ENCODE measurements at places on chromosomes 12 and 14.

- DNase-seq: no peak
Measured at GRCh38 chr12:123715195-123715594, 3.0 kb downstream of the ATP6V0A2 start.

DNA sequence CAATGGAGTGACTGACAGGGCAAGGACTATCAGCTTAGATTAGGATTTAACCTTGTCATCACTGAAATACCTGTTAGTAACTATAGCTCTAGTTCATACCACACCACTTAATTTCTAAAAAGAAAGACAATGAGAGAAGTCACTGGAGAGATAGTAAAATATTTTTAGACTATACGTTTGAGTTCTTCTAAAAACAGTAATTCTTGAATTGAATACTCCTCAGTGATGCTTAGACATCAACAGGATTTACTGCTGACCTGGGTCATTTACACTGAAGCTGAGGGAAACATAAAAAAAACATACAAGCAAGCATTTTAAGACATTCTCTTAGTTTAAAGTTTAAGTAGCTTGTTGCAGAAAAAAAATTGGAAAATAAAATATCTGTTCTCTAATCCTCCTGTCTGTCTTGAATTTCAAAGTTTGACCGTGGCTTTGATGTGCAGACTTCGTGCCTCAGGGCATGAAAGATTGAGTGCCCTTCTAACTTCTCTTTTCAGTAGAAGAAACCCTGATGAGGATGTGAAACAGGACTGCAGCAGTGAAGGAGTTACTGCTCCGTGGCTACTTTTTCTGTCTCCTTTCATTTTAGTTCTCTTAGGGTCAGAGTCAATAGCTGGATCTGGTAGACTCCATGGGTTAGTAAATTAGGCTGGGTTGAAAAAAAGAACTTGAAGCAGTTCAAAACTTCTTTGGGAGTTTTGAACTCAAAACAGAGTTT is 172.2 kb downstream of the PTPRO start:
- DNase-seq: no peak

- DNase-seq: peak; percentile 86
Measured at GRCh38 chr12:71392521-71393145, 47.0 kb upstream of the LGR5 start.

- peak; percentile 56 for DNase-seq
Measured at GRCh38 chr12:80472911-80473500, 29.0 kb downstream of the PTPRQ start.

GRCh38 chr12:123945287-123946151 is 27.1 kb downstream of the CCDC92 start:
- no peak for DNase-seq

GRCh38 chr12:87238466-87238865 is 790.7 kb downstream of the C12orf50 start:
- DNase-seq: no peak

- peak; percentile 7 for DNase-seq
Measured at GRCh38 chr12:46300910-46301309, 32.1 kb upstream of the SLC38A1 start.

- DNase-seq: no peak
Measured at GRCh38 chr14:87351007-87351406, 642.0 kb downstream of the GALC start.

GRCh38 chr14:69987406-69988121 is 108.3 kb downstream of the SMOC1 start:
- no peak for DNase-seq

DNA sequence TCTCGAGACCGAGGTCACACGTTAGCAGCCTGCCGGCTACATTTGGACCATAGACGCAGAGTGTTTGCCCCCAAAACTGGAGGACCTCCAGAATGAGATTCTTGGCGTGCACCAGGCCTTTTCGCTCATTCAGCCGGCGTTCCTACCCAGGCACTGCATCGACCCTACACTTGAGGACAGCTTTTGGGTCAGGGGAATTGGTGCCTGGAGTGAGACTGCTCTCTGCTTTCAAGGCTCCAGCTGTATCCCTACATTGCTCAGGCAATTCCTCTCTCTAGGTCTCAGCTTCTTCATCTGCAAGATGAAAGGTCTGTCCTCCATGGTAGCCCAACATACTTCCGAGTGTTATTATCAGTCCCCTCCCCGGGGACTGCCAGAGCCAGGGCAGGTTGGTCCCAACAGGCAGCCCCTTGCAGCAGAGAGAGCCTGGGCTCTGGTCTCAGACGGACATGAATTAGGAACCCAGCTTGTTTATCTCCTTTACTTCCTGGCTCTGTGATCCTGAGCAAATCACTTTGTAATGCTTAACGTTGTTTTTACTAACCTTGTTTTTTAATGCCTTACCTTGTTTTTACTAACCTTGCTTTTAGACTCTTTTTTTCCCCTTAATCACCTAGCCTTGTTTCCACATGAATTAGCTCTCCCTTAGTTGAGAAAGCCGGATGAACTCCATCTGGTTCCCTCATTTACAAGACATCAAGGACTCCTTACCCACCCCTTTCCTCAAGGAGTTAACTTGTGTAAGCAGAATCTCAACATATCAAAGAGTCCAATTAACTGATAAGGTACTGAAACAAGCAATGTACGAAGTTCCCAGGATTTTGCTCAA is 892 bp downstream of the TCHP start:
- DNase-seq: peak; percentile 43

GRCh38 chr12:102010265-102010994 is 51.4 kb downstream of the WASHC3 start:
- DNase-seq: peak; percentile 32

- no peak for DNase-seq
Measured at GRCh38 chr12:7758766-7759140, 6.3 kb upstream of the NANOGNB start.

DNA sequence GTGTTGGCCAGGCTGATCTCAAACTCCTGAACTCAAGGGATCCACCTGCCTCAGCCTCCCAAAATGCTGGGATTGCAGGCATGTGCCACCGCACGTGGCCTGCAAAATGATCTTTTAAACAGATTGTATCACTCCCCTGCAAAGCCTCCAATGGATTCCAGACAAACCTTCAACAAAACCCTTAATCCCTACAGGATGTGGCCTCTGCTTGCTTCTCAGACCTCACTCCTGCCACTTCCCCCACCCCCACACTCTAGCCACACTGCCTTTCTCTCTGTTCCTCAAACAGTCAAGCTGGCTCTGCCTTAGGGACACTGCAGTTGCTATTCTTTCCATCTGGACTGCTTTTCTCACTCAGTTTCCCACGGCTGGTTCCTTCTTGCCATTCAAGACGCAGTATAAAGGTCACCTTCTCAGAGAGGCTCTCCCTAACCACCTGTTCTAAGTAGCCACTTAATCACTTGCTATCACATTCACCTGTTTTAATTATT is 47.3 kb upstream of the TMED10 start:
- peak; percentile 31 for DNase-seq

DNA sequence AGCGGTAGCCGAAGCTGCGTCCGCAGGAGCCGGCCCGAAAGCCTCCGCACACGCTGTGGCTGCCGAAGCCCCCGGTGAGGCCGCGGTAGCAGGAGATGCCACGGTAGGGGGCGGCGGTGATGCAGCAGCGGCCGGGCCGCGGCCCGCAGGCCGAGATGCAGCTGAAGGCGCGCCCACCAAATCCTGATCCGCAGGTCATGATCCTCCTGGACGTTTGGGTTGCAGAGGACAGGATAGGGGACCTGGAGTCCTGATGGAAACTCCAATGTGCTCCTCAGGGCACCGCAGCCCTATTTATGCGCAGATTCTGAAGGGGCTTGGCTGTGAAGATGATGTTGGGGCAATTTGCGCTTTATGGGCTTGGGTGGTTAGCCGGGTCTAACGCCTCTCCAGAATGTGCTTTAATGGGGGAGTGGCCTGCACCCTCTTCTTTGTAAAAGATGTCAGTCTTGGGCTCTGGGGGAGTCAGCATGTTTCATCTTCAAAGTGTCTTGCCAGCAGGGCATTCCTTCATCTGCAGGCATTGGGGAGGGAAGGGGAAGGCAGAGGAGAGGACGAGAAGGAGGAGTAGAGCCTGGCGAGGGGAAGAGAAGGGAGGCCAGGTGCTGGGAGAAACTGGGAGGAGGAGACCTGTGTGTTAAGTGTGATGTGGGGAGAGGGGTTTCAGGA is at the start of gene KRT81:
Gene KRT81 (minus strand): TSS at position 268 of the 669 bp plus-strand sequence. CDS start 69 bp downstream, at position 199.
- no peak for DNase-seq

GRCh38 chr14:51917193-51917592 is 56.8 kb downstream of the GNG2 start:
- no peak for DNase-seq

DNA sequence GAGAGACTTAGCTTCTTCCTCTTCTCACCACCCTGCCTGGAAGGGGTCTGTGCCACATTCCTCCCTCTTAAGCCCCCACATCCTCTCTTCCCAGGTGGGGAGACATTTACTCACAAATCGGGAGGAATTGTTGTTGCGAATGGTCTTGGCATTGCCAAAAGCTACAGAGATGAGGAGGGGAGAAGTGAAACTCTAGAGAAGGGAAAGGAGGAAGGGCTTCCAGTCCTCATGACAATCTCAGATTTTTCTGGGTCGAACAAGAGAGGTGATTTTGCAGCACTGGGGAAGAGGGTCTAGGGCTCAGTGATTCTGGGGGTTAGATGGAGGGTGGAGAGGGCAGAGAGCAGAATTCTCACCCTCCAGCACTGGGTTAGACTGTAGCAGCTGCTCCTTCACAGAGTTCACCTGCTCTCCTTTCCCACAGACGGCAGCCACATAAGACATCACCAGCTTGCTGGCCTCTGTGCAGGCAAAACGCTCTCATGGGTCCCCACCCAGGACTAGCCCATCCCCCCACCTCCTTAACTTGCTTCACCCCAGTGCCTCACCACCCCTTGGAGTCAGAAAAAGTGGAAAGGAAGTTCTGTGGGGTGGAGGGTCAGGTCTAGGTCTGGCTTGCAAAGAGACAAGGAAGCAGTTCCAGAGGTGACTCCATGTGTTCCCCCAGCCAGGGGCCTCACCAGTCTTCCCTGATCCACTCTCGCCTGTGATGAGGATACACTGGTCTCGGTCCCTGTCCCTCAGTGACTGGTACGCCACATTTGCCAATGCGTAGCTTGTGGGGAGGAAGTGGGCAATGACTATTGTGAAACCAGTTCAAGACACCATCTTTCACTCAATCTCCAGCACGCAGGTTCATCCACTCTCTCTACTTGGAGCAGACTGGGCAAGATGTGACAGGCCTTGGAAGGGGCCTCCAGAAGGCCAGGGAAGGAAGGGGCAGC is 2.7 kb downstream of the MYO1A start:
- DNase-seq: peak; percentile 68

DNA sequence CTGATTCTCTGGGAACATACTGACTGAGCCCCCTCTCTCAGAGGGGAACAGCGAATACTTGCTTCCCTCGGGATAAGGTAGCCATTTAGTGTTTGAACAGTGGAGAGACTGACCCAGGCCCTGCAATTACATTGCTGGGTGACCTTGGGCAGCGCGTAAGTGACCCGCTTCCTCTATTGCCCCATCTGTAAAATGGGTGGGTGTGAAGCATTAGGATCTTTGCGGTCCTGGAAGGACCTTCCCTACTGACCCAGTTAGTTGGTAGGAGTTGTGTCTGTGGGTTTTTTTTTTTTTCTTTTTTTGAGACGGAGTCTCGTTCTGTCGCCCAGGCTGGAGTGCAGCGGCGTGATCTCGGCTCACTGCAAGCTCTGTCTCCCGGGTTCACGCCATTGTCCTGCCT is 1.2 kb upstream of the KMT5A start:
- no peak for DNase-seq

DNA sequence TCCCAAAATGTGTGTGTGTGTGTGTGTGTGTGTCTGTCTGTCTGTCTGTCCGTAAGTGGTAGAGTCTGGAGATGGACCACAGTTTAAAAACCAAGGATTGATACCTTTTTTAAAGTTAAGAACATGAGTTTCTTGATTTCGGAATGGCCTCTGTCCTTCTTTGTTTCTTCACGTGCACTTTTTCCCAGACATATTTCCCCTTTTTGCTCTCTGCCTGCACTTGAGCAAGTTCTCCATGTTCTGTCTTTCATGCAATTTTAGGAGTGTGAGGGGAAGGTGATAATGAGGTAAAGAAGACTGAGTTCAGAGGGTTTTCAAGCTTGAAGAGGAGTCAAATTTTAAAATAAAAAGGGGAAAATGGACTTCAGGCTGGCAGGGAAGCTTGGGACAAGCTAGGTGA is 12.7 kb downstream of the OLR1 start:
- DNase-seq: no peak

DNA sequence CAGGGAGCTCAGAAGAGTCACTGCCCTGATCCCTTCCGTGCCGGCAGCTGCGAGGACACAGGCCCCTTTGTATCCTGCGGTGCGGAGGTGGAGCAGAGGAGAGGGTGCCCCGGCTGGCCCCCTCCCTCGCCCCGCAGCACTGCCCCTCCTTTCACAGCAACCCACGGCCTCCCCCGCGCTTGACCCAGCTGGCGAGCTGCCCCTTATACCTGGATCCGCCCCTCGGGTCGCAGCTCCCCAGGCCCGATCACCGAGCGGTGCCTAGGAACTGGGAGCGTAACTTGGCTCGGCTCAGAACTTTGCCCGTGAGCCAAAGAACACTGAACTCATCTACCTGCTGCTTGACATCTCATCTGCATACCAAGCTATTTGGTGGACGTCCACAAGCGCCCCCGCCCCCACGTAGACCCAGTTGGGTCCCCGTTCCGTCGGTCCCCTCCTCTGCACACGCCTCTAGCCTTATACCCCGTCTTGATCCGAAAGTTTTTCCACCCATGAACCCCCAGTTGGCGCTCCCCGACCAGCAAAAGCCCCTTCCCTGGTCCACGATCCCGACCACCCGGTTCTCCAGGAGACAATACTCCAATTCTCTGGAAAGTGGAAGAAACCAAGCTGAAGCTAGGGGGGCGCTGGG is 697 bp upstream of the DNAJC14 start:
- DNase-seq: peak; percentile 62

DNA sequence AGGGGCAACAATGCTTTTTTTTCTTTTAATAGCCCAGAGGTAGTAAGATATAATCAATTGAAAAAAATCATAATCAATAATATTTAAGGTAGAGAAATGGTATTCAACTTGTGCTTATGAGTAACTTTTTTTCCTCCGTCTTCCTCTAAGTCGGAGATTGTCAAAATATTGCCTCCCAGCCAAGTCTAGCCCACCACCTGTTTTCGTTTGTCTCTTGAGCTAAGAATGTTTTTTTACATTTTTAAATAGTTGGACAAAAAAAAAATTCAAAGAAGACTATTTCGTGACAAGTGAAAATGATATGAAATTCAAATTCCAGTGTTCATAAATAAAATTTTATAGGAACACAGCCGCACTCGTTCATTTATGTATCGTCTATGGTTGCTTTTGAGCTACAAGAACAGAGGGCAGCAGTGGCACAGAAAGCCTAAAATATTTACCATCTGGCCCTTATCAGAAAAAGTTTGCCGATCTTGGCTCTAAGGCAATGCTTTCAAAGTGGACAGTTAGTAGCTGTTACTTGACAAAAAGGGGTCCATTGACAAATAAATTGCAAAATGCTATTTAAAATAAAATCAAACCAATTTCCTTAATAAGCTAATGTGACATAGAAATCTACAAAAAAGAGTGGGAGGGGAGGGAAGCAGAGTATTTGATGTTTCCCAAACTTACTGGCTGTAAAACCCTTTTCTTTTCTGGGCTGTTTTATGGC is 40.8 kb upstream of the MAX start:
- DNase-seq: no peak

DNA sequence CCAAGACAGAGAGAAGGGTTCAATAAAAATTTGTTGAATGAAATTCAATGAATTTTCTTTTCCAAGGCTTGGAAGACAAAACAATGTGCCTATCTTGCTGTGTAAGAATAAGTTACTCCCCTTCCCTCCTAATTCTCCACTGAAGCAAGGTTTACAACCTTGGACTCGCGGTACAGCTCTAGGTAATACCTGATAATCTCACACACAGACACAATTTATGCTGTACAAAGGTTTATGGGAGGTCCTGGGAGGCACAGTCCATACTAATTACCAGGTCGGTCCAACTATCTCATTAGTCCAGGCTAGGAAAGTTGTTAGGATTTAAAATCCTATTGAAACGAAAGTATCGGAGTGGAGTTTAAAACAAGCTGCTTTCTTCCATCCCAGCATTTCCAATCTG is 42.6 kb downstream of the NELL2 start:
- DNase-seq: no peak

Measured in hematopoietic multipotent progenitor cell treated with erythropoietin and hydrocortisone succinate and interleukin-3 and kit ligand, for 6 days (in vitro differentiated cells).